ENCODE measurements at places on chromosomes 7 and 10. TPM values are rescaled to one million over a fixed set of nuclear protein-coding genes. Genes with fewer than 3 reads are reported as not detected.

MKX gene
- total RNA-seq: 4.2 TPM

DNA sequence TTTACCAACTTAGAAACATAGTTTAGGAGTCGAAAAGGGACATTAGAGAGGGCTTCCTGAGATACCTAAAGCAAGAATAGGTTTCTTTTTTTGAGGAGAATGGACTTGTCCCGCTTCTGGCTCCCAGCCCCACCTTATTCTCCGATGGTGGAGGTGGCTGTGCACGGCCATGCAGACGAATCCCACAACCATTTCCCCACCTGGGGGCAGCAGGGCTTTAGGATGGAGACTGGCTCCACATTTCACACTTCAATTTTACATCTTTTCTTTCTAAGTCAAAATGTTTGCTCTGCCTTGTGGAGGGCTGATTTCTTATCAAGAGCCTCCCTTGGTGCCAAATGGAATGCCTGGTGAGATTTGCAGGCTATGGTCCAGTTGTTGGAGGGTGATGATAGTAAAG, 118.5 kb downstream of the GLRX3 start:
- DNase-seq: no peak

TUBGCP2 gene
- 48.1 TPM for total RNA-seq

C10orf53 gene
- not detected for total RNA-seq

DNA sequence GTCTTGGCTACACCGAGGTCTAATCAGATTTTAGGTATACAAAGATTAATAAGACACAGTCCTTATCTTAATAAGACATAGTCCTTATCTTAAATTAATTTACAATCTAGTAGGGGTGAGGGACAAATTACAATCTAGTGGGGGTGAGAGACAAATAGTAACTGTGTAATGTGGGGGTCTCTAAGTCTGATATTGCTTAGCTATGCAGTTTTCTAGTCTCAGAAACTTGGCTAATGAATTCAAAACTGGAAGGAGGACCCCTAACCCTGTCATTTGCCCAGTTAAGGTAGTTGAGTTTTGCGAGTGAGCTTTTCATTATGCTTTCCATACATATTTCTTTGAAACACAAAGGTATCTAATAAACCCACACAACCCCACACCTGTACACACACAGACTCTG, 136.1 kb downstream of the DPP6 start:
- no peak for DNase-seq

DNA sequence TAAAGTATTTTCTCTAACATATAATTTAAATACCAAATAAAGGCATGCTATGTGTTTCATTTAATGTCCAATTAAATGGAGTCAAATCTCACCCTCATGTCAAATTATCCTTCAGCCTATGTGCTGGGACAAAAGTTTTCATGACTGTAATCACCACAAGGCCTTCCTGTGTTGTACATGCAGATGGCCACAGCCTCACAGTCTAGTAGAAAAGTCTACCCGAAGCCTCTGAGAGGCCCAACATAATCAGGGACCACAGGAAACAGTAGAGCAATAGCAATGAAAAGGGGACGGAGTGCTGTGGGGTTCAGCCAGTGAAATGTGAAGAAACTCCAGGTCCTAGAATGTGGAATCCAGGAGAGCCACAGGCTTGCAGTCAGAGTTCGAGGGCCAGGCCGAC, 140.2 kb upstream of the KLF6 start:
- no peak for DNase-seq

YWHAG gene
- total RNA-seq: 114 TPM

DNA sequence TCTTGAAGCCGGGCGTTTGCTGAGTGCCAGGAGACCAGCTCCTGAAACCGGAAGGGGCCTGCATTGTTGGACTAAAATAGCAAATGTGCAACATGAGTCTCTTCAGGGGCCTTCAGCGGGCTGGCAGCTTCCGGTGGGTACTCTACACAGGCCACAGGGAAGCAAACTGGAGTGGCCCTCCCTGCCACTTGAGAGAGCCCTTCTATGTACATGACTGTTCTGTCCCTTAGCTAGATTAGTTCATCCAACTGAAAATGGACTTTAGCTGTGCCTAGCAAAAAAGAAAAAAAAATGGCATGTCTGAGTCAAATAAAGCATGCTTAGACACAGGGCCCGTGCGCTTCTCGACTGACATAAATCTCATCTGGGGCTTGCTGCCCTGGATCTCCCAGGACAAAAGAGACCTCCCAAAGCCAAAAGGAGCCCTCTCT, 115.3 kb upstream of the TCF7L2 start:
- DNase-seq: no peak

Measured in mucosa of descending colon (tissue), 3 donors.